ENCODE measurements at places on chromosomes 12 and 14.

DNA sequence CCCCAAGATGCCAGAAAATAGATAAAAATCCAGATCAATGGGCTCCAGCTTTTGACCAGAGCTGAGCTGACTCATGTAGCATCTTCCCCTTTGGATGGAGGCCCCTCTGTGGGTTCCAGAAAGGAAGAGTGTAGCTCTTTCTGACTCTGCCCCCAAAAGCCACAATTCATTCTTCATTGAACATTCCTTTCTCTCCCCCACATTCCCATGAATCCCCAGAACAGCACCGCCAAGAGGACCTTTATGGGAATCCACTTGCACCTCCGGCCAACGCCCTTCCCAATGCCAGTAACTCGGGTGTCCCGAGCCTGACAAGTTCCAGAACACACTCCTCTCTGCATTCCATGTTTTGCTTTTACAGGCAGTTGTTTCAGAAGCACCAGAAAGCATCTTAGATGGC, 210.6 kb upstream of the DIO3 start:
- no peak for DNase-seq

DNA sequence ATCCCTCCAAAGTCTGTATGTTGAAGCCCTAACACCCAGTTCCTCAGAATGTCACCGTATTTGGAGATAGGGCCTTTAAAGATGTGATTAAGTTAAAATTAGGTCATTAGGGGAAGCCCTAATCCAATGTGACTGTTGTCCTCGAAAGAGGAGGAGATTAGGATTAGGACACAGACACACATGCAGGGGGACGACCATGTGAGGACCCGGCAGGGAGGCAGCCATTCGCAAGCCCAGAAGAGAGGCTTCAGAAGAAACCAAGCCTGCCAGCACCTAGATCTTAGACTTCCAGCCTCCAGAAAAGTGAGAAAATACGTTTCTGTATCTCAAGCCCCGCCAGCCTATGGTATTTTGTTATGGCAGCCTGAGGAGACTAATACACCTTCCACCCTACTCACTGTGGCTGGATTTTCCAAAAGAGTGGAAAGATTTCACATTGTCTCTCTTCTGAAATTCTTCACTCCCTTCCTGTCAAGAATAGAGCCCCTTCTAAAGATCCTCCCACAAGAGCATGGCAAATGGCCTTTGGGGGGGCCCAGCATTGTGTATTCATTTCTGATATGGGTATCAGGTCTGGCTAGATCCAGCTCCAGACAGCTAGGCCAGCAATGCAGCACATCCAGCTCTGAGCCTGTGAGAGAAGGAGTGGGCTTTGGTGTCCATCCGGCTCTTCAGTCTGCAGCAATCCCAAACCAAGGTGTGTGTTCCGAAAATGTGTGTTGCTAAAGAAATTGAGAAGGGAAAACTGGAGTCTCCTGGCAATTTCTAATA, 15.4 kb upstream of the UBC start:
- no peak for DNase-seq

DNA sequence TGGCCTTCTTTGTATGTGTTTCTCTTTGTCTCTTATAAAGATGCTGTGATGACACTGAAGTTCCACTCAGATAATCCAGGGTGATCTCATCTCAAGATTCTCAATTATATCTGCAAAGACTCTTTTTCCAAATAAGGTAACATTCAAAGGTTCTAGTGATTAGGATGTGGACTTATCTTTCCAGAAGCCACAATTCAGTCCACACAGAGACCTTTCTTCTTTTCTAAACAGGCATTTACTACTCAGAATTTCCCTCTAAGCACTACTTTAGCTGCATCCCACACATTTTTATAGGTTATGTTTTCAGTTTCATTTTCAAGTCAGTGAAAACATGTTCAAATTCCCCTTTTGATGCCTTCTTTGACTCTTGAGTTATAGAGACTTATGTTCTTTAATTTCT, 9.0 kb upstream of the NKX2-1 start:
- no peak for DNase-seq

DNA sequence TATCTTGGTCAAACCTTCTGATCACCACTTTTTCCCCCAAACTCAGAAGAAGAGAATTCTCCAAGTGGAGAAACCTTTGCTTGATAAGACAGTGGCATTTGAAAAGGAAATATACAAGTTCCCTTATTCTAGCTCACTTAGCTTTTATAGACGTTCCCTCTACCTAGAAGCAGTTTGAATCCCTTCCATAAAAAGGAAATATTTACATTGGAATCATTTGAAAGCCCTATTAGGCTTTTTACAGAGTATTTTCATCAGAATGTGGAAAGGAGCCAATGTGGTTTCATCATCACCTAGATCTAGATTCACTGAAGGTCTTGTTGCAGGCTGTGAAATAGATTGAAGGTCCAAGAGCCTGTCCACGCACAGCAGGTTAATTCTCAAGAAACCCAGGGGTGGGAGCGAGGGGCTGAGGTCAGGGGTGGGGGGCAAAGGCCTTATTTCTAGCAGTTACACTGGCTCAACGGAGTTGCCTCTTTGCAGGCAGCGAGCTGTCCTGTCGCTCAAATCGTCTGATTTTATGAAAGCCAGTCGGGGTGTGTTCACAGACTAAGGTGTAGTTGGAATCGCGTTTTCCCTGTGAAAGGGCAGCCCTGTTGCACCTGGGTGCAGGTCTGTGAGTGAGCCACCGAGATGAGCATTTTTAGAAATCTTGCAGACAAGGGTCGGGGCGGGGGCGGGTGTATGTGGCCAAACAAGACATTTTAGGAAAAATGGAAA, 45.6 kb downstream of the AACS start:
- no peak for DNase-seq

DNA sequence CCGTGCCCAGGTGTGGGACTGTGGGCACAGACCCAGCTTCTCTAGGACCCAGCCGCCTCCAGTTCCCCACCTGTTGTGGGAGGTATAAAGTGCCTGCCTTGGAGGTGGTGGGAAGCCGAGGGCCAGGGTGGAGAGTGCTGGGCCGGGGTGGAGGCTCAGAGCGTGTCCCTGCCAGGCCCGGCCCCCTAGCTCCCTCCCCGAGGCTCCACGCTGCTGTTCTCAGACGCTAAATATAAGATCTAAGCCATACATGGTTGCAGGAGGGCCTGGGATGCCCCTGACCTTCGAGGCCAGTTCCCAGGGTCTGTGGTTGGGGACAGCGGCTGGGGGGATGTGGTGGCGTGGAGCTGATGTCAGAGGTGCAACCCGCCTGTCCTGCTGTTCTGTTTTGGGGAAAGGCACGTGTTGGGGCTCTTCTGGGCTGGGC, 10.8 kb downstream of the INF2 start:
- DNase-seq, result no peak

- no peak for DNase-seq
Measured at GRCh38 chr12:10389904-10390303, at the start of gene KLRK1. TSS of gene KLRK1 (minus strand) at chr12:10390041. CDS start at chr12:10388810, 1,231 bp downstream.

GRCh38 chr12:68821357-68822188, 13.6 kb downstream of the MDM2 start:
- no peak for DNase-seq

DNA sequence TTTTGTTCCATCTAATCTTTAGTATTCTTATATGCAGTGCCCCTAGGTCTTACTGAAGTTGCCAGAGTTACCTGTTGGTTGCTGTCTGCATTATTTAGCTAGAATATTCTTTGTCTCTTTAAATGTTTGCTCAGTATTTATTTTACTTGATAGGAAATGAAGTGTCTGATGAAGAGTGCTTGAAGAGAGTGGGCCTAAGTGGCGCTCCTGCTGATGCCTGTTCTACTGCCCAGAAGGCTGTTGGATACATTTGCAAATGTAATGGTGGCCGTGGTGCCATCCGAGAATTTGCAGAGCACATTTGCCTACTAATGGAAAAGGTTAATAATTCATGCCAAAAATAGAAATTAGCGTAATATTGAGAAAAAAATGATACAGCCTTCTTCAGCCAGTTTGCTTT, 18.9 kb downstream of the CMAS start:
- DNase-seq, result no peak

DNA sequence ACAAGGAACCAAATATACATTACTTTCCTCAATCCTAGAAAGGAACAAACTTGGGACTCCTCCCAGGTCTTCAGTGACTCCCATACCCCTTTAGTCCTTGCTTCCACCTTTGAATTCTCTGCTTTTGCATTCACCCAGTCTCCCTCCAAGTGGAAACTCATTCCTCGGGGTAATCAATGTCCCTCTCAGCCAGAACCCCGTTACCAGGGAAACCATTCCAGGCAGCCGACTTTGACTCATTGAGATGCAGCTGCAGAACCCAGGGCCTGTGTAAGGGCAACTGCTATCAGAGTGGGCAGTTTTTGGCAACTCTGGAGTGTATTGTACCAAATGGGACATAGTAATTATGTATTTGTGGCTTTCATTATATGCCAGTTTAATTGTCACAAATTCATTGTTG, 186.2 kb downstream of the NRXN3 start:
- DNase-seq, result no peak

DNA sequence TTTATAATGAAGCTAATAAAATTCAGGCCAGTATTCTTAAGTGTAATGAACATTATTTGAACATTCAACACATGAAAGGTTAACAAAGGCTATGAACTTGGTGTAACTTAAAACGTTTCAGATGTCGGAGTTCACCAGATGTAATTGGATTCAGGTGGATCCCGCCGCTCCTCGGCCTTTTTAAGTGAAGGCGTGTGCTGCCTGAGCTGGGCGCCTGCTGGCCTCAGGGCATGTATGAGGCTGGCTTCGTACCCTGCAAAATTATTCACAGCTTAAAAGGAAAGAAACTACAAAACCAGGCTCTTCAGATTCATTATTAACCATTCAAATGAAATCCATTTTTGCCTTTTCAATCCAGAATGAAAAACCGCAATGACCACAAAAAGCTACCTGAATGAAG, 69.9 kb downstream of the WIF1 start:
- no peak for DNase-seq

DNA sequence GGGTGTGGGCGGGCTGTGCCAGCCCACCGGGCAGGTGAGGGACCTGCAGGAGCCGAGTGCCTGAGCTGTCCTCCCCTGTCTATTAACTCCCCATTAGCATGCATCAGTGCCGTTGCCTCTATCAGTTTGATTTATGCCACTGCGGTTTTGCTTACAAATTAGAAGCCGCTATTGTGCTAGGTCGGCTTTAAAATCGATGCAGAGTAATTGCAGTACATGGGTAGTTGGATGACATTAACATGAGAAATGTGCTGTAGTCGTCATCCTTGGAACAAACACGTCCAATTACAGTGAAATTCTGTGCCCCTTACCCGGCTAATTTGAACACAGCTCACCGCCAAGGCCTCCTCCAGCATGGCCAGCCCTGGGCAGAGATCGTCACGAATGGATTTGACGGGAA, 145.8 kb downstream of the TSPAN9 start:
- no peak for DNase-seq

GRCh38 chr14:34404416-34404815, 57.6 kb downstream of the SPTSSA start:
- no peak for DNase-seq

GRCh38 chr14:35146711-35147149, 24.4 kb downstream of the PRORP start:
- DNase-seq, result no peak

DNA sequence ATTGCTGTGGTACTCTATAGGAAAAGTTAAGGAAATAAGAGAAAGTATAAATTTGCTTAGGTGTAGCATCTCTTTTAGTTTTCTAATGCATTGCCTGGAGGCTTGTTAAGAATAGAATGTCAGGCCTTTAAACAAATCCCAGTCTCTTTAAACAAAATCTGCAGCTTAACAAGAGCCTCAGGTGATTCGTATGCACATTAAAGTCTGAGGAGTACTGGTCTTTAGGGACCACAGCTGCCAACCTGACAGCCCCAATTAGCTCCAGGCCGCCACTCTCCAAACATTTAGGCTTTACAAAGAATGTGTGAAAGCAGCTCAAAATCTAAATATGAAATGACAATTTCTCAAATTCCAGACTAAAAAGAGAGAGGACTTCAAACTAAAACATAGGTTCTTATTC, 35.7 kb downstream of the PAWR start:
- DNase-seq, result no peak

DNA sequence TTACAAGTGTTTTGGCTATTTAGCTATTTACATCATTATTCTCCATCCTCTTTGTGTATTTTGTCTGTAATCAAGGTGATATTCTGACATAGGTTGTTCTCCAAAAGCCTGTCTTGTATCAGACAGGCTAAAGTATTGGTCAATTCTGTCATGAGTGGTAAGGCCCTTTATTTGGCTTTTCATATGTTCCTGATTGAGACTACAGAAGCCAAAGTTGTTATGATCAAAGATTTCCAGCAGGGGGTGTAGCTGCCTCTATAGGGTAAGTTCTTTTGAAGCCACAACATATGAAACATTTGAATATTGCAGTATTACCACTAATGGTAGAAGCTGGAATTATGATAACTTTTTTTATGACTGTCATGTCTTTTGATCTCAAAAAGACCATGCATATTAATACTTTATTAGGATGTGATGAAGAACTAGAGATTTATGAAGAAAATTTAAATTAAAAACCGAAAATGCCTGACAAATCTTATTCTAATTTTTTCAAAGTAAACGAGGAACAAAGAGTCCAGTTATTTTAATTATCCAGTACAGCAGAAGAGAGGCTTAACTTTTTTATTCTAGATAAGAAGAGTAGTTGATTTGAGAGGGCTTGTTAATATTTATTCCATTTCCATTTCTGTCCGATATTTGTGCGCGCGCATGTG, 3.4 kb upstream of the ARHGAP5 start:
- no peak for DNase-seq

DNA sequence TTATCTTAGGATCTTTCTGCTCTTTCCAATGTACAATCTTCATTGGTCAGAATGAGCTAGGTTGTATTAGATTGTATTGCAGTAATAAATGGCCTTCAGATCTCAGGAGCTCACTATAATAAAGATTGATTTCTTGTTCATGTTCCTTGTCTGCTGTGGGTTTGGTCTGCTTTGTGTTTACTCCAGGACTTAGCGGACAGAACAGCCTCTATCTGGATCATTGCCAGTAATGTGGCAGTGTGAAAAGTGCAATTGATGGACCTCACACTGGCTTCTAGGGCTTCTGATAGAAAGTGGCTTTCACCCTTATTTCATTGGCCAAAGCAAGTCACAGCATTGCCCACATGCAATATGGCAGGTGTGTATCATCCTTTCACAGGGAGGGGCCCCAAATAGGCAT, 81.2 kb downstream of the BTG1 start:
- no peak for DNase-seq

DNA sequence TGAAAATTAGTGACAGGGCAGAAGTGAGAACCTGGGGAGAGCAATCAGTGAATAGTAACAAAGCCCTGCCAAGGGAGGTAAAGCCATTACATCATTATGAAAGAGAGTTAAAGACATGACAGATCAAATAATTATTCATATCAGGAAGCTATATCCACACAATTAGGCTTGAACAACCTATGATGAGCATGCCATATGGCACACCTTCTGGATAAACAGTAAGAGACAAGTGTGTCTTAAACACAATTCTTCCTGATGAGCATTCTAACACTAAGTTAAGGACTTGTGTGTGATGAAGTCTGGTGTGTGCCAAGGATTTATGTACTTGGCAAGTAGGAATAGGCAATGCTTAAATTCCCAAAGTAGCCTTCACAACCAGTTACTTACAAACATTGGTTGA, 76.1 kb downstream of the GALNT4 start:
- no peak for DNase-seq

GRCh38 chr12:113479590-113480335, 8.1 kb upstream of the LHX5 start:
- no peak for DNase-seq

- no peak for DNase-seq
Measured at GRCh38 chr12:99736760-99737269, 89.3 kb downstream of the GARIN6 start.

- DNase-seq, result no peak
Measured at GRCh38 chr12:8038659-8039114, 6.2 kb downstream of the FOXJ2 start.

- no peak for DNase-seq
Measured at GRCh38 chr14:47257013-47257412, 418.4 kb downstream of the MDGA2 start.
